ENCODE measurements at places on chromosomes 6 and 20.

- no peak for DNase-seq
Observed at GRCh38 chr6:47134476-47135189, 92.5 kb upstream of the ADGRF1 start.

GRCh38 chr20:1724901-1725300 lies 67.3 kb upstream of the SIRPG start:
- DNase-seq: no peak

DNA sequence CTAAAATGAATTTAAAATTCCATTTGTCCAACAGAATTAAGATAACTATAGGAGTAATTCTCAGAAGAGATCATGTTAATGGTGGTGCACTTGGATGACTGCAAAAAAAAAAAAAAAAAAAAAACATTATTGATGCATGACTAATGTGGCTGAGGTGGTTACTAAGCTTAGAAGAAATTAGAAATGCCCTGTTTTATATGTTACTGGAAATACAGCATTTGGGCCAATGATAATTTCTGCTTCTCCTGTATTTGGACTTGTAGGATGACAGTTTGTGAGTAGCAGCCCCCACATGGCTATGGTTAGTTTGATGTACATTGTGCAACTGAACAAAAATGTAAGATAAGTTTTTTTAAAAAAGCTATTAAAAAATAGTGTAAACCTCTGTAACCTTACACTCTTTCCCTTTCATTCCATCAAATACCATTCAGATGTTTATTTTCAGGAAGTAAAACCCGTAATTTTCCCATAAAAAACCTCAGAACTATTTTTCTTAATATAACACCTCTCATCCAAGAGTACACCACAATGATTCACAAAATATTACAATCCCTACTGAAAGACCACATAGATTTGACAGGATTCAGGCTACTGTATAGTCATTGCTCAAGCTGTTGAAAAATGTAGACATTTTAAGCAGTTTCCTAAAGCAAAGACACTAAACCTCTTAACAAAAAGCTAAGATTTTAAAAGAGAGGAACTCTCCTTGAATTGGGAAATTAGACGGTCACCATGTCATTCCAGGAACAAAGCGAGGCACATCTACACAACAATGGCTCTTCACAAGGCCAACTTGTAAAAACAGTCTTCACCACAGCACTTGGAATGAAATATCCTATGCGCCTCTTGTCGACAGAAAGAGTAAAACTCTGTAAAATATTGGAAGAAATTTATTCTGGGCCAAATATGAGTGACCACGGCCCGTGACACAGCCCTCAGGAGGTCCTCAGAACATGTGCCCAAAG lies 83.0 kb downstream of the WDR27 start:
- DNase-seq: no peak

DNA sequence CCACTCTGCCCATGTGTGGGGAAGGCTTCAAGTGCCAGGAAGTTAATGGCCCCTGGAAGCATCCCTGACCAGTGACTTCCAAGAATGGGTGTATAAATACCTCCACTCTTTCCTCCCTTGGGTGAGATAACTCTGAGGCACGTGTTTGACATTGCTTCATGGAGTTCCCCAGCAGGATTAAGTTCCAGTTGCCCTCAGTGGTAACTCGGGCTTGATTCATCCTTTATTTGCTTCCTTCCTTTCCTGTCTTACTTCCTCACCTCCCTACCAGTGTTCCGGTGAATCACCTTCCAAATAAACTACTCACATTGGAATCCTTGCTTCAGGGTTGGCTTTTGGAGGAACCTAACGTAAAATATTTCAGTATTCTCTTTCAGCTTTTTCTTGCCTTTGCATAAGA lies 84.6 kb upstream of the JAG1 start:
- DNase-seq: no peak

GRCh38 chr6:39430446-39430845 lies 107.9 kb upstream of the KCNK16 start:
- no peak for DNase-seq

GRCh38 chr6:42783876-42784642 lies 2.2 kb downstream of the BICRAL start:
- DNase-seq: no peak

GRCh38 chr6:17879184-17879583 lies 108.3 kb downstream of the KIF13A start:
- DNase-seq: no peak

GRCh38 chr6:41025966-41026530 lies 13.0 kb downstream of the UNC5CL start:
- DNase-seq: no peak

DNA sequence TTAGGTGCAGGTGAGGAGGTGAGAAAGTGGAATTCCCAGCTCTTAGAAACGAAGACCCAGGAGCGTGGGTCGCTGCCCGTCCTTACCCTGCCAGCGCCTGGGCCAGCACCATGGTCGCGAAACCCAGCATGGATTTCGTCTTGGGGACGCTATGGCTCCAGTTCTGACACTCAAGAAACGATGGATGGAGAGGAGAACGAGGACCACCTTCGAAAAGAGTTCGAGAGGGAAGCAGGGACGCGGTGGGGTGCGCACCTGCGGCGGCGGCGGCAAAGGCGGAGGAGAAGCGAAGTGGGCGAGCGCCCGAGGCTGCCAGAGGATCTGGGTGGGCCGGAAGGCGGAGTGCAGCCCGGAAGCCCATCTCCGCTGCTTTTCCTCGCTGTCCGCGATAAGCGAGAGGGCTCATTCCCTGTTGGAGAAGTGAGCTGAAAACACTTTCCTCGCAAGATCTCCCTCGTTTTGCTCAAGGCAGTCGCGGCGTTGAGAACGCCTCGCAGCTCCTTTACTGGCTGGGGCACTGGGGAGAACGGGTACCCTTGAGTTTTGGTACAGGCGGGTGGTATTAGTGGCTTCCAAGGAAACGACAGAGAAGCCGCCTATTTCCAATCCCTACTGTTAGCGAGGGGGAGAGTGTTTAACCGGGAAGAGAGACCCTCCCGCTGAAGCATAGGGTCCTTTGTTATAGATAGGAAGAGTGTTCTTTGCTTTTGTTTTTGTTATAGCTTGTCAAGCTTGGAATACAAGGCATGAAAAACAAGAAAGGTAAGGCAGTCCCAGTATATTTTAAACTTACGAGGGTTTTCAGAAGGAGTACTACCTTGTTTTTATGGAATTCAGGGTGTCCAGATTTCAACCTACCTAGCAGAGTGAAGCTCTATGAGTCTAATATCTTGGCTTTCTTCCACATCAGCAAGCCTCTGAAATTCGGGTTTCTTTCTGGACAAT lies 109.5 kb downstream of the TRIM27 start:
- no peak for DNase-seq

- DNase-seq: no peak
Observed at GRCh38 chr6:99252421-99252820, 97.1 kb downstream of the FAXC start.

DNA sequence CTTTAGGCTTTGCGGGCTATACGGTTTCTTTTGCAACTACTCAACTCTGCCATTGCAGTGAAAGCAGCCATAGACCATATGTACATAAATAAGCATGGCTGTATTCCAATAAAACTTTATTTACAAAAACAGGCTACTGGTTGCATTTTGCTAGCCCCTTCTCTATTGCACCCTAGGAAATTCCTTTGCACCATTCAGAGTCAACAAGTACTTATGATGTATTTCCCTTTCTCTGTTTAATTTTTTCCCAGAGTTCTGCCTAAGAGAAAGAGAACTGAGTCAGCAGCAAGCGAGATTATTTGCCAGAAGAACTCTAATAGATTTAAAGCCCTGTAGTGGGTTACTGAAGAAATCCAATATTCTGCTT lies 33.8 kb downstream of the ADGRF1 start:
- DNase-seq: no peak
